ENCODE measurements at places on chromosomes 1 and 21.

DNA sequence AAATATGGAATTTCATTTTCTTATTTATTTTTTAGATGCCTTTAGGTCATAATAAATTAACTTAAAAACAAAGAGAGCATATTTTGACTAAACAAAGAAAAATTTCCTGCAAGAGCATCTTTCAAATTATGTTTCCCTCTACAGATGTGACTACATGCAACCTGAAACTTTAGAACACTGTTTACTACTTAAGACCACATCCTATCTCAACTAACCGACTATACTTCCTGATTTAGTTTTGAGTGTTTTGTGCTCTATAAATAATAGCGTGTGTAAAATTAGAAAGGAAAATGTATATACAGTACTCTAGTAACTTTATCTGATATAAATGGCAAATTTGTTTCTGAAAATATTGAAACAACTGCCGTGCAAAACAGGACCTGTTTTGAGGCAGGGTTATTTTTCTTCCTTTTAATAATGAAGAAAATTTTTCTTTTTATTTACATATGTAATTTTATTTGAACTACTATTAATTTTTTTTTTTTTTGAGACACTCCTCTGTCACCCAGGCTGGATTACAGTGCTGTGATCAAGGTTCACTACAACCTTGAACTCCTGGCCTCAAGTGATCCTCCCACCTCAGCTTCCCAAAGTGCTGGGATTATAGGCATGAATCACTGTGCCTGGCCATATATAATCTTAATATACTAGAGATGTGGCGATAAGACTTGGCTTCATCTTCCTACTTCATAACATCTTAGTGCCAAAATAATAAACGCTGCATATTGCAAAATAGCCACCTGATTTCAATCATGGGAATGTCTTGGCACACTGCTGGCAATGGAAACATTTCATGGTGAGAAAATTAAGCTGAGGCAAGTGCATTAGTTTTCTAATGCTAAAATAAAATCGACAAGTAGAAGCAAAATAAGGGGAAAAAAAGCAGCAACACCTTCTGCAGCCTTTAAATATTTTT, 12.3 kb downstream of the ZRANB2 start:
- DNase-seq: no peak

- DNase-seq: no peak
Measured at GRCh38 chr1:39822146-39822545, 33.5 kb upstream of the BMP8B start.

DNA sequence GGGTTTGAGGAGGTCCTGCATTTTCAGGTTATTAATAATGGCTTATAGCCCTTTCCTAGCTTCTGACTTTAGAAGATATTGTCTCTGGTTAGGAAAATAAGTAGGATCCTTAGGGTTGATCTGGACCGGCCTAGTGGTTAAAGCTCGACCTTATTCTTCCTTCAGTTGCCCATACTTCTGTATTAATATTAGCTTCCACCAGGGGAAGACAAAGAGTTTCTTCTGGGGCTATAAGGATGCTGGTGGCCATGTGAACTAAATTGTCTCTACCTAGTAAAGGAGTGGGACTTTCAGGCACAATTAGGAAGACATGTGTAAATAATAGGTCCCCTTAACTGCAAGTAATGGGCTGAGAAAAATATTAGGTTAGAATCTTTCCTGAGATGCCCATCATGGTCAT, 20.6 kb upstream of the FCGR2A start:
- DNase-seq: no peak

DNA sequence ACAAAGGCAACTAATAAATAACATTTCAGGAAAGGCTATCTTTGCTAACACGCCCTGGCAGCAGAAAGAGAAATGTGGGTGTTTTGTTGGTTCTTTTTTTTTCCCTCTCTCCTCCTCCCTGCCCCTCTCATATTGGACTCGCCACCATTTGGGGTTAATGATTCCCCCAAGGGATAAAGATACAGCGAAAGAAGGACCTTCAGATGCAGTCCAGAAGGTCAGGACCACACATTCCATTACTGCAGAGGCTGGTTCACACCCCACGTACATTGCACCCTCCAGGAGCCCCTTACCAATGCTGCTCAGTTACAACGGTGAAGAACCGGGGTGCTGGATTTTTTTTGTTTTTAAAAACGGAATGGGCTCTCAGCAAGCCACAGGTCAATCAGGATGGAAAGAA, 156.9 kb upstream of the TIAM1 start:
- DNase-seq: no peak

GRCh38 chr1:113929750-113930498, 800 bp downstream of the HIPK1 start:
- DNase-seq: no peak

DNA sequence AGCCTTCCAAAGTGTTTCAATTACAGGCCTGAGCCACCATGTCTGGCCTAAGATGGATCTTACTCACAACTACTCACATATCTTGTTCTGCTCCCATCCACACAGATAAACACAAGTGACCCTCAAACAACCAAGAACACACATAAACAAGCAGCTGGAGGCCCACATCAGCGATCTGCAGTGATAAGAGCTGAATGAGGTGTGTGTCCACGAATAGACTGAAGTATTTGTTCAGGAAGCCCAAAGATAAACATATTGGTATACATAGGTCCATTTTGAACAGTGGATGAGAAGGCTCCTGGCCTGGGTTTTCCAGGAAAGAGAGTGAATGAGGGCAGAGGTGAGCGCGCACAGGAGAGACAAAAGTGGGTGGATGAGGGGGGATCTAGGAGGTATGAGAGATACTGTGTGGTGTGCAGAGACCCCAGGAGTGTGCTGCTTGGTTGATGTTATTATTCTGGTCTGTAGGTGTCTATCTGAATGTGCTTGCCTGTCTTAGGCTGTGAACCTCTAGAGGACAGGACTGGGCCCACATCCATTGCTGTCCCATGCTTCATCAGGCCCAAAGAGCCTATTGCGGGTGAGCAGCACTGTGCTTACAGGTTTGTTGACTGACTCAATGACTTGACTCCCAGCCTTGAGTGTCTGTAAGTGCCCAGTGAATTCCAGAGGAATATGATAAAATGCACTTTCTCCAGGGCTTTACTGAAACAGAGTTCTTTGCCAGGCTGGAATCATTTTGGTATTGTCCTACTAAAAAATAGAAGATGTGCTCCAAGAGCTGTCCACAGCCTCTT, 79.9 kb upstream of the ATP1A1 start:
- no peak for DNase-seq

GRCh38 chr1:165815725-165816124, 11.7 kb upstream of the UCK2 start:
- no peak for DNase-seq

DNA sequence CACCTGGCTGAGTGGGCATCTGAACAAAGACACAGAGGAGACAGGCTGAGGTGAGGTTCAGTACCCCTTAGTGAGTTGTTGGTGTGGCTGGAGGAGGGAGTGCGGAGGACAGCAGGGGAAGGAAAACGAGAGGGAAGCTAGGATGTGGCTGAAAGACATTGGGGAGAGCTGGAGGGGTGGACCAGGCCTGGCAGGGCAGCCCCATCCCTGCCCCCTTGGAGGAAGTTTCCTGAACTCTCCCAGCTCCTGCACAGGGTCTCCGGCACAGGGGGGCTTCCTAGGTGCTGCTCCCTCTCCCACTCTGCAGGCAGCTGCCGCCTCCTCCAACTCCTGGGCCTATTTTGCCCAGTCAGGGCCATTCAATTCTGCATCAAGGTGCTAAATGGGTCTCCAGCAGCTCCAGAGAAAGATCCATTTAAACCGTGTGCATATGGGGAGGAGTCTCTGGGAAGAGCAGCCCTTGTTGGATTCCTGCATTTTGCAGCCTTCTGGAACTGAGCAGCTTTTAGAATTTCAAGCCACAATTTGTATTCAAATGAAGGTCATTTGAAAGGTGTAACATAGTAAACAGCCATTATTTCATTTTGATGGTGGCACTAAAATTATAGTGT, 193.9 kb downstream of the CAMTA1 start:
- no peak for DNase-seq

- no peak for DNase-seq
Measured at GRCh38 chr1:179318491-179318890, 24.9 kb downstream of the SOAT1 start.

DNA sequence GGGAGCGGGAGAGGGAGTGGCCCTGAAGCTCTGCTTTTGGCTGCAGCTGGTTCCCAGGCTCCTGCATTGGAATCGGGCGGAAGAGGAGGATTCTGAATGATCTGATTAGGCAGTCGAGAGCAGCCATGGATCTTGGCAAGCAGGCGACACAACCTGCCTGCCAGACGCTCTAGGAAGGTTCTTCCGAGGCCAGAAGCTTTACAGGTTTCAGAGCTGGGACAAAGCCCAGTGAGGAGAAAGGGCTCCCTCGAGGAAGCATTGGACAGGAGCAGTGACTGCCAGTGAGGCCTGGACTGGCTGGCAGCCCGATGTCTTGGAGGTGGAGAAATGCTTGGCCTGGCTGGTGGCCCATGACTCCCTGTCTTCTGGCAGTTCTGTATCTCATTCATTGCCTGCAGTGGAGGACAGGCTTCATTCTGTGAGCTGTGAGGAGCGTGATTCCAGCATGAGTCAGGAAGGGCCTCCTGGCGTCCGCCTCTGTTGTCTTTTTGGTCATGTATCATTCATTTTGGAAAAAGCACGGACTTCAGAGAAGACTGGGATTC, 132.7 kb upstream of the IPO9 start:
- no peak for DNase-seq

GRCh38 chr1:198638441-198638840, 399 bp upstream of the PTPRC start:
- DNase-seq: no peak

GRCh38 chr1:170156594-170156993, 10.8 kb downstream of the NTMT2 start:
- no peak for DNase-seq

DNA sequence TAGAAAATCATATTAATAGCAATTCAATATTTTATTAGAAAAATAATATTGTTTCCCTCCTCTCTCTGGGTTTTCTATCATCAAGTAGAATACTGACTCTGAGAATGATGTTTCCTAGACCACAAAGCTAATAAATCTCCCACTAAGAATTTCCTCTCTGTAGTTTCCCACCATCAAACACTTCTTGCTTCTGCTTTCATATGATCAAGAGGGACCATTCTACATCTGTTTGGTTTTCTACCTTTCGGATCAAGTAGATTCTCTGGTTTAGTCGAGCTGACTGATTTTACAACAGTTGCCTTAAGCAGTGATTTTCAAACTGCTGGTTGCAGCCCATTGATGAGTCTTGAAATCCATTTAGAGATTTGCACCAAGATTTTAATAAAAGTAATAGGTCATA, 240.2 kb upstream of the PTBP2 start:
- DNase-seq: no peak

- no peak for DNase-seq
Measured at GRCh38 chr1:20138961-20139550, at the start of gene PLA2G2F. PLA2G2F (plus strand) TSS chr1:20139323; CDS start chr1:20139428, 105 bp downstream.

DNA sequence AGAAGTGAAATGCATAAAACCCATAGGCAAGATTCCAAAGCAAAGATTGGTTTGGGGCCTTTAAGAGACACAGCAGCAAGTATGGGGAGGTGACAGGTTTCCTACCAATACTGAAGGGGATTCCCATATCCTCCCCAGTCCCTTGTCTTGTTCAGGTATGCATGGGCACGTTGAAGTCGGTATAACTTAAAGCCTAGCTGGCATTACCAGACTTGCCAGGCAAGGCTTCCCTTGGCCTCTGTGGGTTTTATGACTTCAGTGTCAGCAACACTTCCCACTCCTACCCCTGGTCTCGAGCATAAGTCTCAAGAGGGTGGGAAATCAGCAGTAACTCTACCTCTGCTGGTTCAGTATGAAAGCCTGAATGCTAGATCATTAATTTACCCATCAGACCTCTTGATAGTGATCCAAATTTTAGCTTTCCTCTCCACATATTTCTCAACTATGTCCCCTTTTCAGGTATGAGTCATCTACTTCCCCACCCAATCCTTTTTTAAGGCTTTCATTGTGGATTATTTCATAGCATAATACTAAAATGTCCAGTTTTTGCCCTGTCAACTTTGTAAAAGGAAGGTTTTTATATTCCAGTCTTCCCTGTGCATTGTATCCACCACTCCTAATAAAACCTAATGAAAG, 6.8 kb downstream of the CYP4X1 start:
- DNase-seq: no peak

GRCh38 chr1:18134324-18135046, 26.9 kb downstream of the IGSF21 start:
- DNase-seq: no peak

DNA sequence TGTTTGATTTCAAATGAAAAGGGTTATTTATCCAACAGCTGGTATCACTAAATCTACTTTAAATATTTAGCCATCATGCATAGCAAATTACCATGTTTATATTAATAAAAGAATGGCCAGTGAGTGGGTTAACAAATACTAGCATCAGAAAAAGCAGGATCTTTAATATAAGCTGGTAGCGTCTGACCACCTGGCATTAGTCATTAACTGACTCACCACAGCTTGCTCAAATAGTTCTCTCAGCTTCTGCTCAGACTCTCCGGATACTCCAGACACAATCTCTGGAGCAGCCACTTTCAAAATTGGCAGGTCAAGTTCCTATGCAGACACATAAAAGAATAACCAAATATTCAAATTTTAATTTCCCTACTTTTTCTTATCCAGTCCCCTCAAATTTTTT, 29.6 kb downstream of the NVL start:
- DNase-seq: no peak

GRCh38 chr1:208202333-208202995, 41.7 kb downstream of the PLXNA2 start:
- no peak for DNase-seq

DNA sequence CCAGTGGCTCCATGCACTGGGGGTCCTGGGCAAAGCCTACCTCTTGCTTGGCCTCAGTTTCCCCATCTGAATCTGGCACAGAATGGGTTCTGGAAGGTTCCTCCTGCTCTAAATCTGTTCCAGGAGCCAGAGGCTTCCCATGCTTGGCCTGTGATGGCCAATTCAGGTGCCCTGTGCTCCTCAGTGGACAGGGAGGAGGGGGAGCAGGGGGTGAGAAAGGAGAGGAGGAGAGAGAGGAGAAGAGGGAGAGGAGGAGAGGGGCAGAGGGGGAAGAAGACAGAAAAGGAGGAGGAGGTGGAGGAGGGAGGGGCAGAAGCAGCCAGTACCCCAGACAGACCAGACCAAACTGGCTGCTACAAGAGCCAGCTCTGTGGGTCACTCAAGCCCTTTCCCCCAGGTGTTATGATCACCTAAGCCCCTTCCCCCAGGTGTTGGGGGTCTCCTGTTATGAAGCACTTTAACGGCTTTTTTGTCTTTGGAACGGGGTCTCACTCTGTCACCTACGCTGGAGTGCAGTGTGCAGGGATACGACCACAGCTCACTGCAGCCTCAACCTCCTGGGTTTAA, 43.7 kb downstream of the TRIM11 start:
- DNase-seq: no peak

DNA sequence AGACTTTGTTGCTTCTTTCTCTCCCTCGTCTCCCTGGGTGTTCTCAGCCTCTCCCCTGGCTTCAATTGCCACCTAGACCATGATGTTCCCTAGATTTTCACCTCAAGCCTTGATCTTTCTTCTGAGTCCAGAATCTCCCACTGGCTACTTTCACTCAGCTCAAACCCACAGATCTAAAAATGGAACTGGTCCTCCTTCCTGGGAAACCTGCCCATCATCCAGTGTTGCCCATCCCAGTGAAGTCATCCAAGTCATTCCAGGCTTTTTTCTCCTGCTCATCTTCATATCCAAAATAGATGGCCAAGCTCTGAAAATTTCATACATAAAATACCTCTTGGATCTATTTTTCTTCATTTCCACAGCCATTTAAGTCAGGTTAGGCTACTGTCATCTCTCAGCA, 347.4 kb downstream of the KCNH1 start:
- no peak for DNase-seq

GRCh38 chr1:28115267-28115666, 26.9 kb upstream of the EYA3 start:
- no peak for DNase-seq
